ENCODE measurements at places on chromosomes 2 and 18.

GRCh38 chr2:150212722-150213171, 274.7 kb downstream of the RND3 start:
- DNase-seq, result no peak

- no peak for DNase-seq
Measured at GRCh38 chr2:109174214-109174613, 45.2 kb downstream of the SH3RF3 start.

- no peak for DNase-seq
Measured at GRCh38 chr2:105339414-105339813, 2.1 kb downstream of the C2orf49 start.

- no peak for DNase-seq
Measured at GRCh38 chr18:28175150-28175929, 1.6 kb downstream of the CDH2 start.

- DNase-seq, result no peak
Measured at GRCh38 chr18:60327880-60328279, 44.7 kb downstream of the MC4R start.

DNA sequence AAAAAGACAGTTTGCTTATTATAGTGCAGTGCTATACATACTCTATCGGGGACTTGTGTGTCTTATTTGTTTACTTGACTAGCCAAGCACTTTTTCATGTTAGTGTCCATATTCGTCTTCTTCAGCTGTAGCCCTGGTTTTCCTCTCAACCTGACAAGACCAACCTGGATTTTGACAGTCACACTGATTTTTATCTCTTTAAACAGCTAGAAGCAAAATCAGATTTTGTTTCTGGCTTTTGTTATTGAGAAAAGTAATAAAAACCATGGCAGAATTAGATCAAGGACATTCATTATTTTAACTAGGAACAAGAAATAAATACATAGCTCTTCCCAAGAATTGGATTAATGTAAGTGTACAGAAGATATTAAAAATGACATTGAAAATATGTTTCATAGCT, 56.8 kb downstream of the SPATS2L start:
- DNase-seq, result no peak

GRCh38 chr2:74849228-74849892, 15.4 kb downstream of the HK2 start:
- DNase-seq, result peak; percentile 94

DNA sequence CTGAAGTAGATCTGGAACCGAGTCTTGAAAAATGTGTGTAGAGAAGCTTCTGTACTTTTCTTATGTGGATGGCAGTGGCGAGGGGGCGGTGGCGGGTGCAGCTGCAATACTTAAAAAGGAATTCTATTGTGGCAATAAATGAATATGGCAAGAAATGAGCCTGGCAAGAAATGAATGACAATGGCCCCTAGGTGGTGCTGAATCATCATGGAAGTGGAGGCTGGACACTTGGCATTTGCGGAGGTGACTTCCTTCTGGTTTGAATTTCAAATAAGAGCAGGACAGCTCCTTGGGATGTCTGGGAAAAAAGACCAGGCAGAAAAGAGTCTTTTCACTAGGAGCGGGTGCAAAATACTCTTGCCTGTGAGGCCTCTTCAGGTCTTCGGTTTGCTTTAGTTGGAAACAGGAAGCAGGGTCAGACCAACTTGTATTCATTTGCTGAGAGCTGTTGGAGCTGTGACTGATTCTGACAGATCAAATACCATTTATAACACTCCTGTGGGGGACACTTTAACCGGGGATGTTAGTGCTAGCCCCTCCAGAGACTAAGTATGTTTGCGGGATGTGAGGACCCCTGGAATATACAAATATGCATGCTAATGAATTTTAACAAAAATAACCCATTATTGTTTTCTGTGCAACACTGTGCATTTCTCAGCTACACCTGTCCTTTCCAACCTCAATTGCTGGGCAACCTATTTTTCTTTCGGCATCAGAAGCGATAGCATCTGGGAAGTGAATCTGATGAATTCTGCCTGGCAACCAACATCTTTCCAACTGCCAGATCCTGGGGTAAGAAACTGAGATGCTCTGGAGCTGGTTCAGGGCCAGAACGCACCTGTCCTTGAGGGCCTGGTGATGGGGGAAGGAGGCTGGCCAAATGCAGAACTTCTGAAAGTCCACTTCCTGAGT, 35.4 kb downstream of the FASTKD2 start:
- DNase-seq, result peak; percentile 81

- DNase-seq, result no peak
Measured at GRCh38 chr2:113784823-113785744, 28.6 kb upstream of the SLC35F5 start.

GRCh38 chr2:133431289-133431688, 137.0 kb downstream of the NCKAP5 start:
- DNase-seq, result no peak

DNA sequence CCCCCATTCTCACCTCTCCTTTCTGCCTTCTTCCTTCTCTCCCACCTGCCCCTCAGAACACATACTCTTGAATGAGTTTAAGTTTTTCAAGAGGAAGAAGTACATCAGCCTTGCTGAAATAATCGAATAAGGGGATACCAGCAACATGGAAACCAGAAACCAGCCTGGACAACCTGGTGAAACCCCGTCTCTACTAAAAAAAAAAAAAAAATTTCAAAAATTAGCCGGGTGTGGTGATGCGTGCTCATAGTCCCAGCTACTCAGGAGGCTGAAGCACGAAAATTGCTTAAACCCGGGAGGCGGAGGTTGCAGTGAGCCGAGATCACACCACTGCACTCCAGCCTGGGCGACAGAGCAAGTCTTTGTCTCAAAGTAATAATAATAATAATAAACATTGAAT, 75.0 kb upstream of the SLC1A4 start:
- DNase-seq, result no peak

- DNase-seq, result no peak
Measured at GRCh38 chr18:49006641-49007454, 56.1 kb upstream of the SMAD7 start.

GRCh38 chr18:64436111-64436510, 287.2 kb upstream of the LINC00305 start:
- no peak for DNase-seq

DNA sequence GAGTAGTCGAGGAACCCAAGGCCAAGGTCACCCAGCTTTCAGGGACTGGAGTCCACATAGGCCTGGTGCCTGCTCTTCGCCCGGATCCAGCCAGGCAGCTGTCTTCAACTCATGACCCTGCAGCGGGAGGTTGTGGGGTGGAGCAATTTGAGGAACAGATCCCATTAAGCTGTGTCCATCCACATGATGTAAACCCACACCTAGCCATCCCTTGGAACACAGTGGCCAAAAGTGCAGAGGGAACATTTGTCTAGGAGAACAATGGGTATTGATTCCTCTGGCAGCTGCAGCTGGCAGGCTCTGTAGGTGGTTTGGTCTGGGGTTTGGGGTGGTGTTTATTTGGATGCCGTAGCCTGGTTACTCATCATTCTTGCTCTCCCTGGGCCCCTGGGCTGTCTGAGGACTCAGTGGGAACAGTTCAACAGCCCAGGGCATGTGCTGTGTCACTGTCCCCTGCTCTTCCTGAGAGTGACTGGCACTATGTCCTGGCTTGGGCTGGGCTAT, 99.4 kb downstream of the TFCP2L1 start:
- no peak for DNase-seq

GRCh38 chr2:215794829-215795546, 218.4 kb downstream of the MREG start:
- DNase-seq, result no peak

DNA sequence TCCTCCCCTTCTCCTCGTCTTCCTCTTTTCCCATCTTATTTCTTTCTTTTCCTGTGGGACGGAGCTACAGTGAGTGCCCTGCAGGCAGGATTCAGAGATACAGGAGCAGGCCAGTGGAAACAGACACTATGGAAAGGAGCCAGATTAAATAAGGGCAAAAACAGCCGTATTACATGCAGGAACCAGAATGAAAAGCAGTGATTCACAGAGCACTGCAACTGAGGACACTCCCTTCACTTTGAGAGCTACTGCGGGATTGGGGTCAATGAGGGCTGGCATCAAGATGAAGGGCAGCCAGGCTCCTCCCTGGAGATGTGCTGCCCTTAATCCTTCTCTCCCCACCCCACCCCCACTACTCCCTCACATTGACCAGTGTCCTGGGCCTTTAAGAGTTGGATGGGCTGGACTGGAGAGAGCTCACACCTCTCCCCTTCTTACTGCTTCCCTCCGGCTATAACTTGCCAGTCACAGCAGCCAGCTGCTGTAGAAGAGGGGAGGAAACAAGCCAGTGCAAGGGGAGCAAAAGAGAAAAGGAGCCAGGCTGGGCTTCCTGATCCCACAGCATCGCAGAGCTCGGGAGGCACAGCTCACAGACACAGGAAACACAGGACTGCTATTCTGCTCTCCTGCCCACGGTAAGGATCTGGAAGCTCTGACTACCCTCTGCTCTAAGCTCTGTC, at the start of gene PLCD4:
Gene PLCD4, plus strand, starts transcription at position 464 of the 680 bp plus-strand sequence. CDS start 7,841 bp downstream, outside the sequence.
- no peak for DNase-seq

DNA sequence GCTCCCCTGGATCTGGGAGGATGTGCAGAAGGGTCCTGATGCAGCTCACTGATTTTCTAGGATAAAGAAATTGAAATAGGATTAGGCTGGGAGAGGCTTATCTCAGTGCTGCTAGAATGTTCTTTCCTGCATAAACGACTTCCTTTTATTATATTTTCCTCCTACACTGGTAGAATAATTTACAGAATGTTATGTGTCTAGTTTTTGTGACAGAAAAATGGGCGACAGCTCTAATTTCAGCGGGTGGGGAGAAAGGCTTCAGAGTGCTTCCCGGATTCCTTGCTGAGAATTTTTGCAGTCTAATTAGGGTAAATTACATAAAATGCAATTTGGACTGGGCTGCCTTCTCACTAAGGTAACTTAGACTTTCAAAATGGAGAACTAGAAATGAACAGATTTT, 66.2 kb downstream of the SKA1 start:
- DNase-seq, result no peak

GRCh38 chr2:57890464-57890863, 156.1 kb upstream of the VRK2 start:
- peak; percentile 63 for DNase-seq

DNA sequence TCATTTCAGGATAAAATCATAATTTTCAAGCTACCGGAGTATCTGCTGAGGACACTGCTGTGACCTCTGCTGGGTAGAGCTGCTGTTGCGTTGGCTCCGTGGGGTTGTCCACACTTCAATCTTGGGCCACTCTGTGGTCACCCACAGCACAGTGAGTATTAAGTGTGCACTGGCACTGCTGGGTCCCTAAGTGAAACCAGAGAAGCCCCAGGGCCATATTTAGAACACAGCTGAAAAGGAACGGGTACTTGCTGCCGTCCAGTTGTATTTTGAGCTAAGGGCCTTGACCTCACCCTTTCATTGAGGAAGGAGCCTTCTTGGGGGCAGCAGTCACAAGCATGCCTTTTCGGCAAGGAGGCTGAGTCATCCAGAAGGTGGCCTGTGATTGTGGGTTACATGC, 10.1 kb downstream of the SLC9A4 start:
- no peak for DNase-seq

GRCh38 chr2:186349508-186349907, 136.6 kb upstream of the ZC3H15 start:
- DNase-seq, result no peak

- no peak for DNase-seq
Measured at GRCh38 chr2:241904011-241904718, 34.6 kb downstream of the RTP5 start.

GRCh38 chr2:28975671-28976070, 5.4 kb upstream of the TOGARAM2 start:
- no peak for DNase-seq

DNA sequence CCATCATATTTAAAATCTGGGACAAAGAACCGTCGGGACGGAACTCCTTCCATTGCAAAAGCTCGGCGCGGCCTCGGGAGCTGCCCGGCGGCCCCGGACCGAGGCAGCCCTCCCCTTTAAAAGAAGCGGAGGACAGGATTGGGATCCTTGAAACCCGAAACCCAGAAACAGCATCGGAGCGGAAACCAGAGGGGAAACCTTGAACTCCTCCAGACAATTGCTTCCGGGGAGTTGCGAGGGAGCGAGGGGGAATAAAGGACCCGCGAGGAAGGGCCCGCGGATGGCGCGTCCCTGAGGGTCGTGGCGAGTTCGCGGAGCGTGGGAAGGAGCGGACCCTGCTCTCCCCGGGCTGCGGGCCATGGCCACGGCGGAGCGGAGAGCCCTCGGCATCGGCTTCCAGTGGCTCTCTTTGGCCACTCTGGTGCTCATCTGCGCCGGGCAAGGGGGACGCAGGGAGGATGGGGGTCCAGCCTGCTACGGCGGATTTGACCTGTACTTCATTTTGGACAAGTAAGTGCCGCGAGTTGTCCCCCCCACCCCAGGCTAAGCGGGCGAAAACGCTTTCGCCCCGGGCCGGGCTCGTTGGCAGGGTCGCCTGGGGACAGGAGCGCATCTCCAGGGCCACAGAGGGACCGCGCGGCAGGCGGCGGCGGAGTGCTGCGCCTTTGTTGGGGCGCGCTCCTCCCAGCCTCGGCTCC, at the start of gene ANTXR1:
Gene ANTXR1, plus strand, starts transcription at position 38 of the 698 bp plus-strand sequence. Its CDS starts 321 bp downstream, at position 359.
- no peak for DNase-seq

- no peak for DNase-seq
Measured at GRCh38 chr2:187574969-187575750, 20.9 kb upstream of the TFPI start.

DNA sequence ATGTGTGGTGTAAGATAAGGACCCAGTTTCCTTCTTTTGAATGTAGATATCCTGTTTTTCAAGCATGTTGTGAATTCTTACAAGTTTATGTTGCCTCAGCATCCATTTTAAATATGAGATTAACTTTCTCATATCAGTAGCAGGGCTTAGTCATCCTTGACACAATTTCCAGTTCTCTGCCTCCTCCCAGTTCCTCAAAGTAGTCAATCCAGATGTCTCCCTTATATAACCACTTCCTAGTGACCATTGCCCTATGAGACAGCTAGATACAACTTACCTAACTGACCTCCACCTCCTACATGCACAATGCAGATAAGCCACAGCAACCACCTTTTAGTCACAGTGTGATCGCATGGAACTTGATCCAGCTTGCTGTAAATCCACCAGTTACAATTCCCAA, 269.2 kb upstream of the ZNF521 start:
- no peak for DNase-seq

- DNase-seq, result no peak
Measured at GRCh38 chr2:196079052-196079451, 10.4 kb upstream of the DNAH7 start.

- DNase-seq, result no peak
Measured at GRCh38 chr2:58638256-58638805, 397.2 kb upstream of the FANCL start.
